ENCODE measurements at places on chromosomes 7 and 10. TPM values are rescaled to one million over a fixed set of nuclear protein-coding genes. Genes with fewer than 3 reads are reported as not detected.

VWDE gene
- 6.8 TPM for polyA plus RNA-seq

STAG3 gene
- polyA plus RNA-seq: 19.7 TPM

HPSE2 gene
- polyA plus RNA-seq: not detected

FAS gene
- 6.0 TPM for polyA plus RNA-seq

SLC39A12 gene
- polyA plus RNA-seq: not detected

EGR2 gene
- polyA plus RNA-seq: 2.8 TPM

ARHGEF35 gene
- polyA plus RNA-seq: 2.5 TPM

KNDC1 gene
- 1.4 TPM for polyA plus RNA-seq

ANKRD61 gene
- 1.7 TPM for polyA plus RNA-seq

DNA sequence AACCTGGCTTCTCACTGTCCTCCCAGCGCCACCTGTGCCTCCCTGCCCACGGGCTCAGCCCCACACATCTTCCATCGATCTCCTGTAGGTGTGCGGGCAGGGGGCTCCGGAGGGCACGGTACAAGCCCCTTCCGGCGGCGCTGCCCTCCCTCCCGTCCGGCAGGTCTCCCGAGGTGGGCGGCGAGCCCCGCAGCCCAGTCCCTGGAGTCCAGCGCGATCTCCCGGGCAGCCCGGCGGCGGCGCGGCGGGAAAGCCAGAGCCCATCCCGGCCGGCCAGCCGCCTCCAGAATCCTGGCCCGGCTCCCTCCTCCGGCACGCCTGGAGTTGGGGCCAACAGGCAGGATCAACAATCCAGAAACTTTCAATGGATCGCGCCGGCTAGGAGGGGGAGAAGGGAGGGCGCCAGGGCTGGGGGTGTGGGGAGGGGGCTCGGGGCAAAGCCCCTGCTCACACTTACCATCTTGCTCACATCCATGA is 100.1 kb downstream of the HIP1 start:
- peak; percentile 61 for DNase-seq

DNA sequence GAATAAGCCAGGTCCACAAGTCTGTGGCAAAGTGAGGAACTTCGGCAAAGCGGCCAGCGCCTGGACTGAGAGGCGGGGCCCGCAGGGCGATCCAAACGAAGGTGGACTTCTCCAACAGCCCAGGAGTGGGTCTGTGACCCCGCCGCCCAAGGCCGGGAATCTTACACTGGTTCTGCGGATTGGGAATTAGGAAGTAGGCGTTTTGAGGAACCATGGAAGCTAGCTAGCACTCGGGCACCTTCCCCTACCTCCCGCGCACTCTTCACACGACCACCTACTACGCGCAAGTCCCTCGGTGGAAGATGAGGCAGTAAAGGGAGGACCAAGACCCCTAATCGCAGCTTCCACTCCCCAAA is 570 bp upstream of the ARF5 start:
- DNase-seq: no peak

DNA sequence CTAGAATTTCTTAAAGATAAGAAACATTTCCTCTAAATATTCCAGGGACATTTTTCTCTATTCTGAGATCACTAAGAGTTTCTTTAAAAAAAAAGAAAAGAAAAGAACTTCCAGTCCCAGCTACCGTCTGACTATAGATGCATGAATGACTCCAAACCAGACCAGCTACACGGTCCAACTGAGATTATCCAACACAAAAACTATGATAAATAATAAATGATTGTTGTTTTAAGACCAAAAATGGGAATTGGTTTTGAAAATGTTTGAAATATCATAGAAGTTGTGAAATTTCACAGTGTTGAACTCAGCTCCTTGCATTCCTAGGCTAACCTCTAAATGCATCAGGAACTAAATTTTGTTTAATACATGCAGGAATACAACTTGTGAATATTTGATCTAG is 1619.6 kb upstream of the LRRTM3 start:
- no peak for DNase-seq

- DNase-seq: peak; percentile 32
Observed at GRCh38 chr10:43121444-43121843, 16.8 kb upstream of the CSGALNACT2 start.

Data from muscle of back (tissue), 13 donors.